ENCODE measurements at places on chromosomes 5 and 9.

DNA sequence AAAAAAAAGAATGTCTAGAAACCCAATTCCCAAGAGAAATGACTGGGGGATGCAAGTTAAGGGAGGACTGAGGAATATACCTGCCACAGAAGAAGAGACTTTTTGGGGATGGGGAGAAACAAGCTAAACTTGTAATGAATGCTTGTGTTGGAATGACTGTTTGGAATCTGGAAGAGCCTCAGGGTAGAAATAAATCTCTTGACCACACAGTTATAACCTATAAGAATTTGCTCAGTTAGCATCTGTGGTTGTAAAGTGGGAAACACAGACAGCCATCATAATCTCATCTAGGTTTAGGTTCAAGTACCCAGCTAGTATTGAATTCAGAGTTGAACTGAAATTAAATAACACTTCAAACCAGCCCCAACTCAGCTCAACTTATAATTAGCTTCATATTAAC lies 678.3 kb upstream of the CHD1 start:
- peak; percentile 29 for DNase-seq

GRCh38 chr5:41754857-41755256 lies 115.4 kb downstream of the OXCT1 start:
- no peak for DNase-seq

GRCh38 chr5:140311011-140311467 lies 8.1 kb upstream of the PFDN1 start:
- peak; percentile 92 for DNase-seq

GRCh38 chr9:132780230-132781007 lies 97.7 kb downstream of the AK8 start:
- DNase-seq = peak; percentile 9
